ENCODE measurements at places on chromosomes 12 and 14.

DNA sequence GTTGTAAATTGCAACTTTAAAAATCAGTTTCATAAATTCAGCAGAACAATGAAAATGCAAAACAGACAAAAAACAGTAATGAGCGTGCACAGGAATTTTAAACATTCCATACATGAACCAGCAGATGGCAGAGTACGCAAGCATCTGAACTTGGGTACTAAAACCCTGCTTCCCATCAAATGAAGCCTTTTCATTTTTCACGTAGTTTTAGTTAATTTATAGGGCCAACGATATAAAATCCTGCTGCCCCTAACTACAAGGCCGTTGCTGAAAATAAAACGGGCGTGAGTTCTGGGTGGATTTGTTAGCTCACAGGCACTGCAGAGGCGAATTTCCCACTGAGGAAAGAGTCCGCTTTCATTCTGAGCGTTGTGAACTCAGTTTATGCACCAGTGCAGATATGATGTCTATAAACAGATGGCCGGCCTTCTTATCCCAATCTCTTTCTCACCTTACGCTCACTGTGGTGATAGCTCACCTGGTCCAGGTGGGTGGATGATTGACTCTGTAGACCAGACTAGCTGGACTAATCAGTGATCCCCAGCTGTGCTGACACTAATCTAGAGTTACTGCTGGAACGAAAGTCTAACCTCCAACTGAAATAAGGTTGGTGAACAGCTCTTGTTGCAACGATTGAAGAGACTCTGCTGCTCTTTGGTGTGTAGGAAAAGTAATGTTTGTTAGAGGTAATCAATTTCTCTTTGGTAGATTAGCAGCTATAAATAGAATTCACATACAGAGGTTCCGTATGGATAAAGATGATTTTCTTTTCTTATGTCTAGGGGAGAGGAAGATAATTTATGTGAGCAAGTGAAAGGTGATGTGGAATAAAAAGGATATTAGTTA lies 89.2 kb downstream of the PDZRN4 start:
- peak; percentile 64 for DNase-seq

- no peak for DNase-seq
Observed at GRCh38 chr14:68109132-68109900, 289.7 kb downstream of the RAD51B start.

DNA sequence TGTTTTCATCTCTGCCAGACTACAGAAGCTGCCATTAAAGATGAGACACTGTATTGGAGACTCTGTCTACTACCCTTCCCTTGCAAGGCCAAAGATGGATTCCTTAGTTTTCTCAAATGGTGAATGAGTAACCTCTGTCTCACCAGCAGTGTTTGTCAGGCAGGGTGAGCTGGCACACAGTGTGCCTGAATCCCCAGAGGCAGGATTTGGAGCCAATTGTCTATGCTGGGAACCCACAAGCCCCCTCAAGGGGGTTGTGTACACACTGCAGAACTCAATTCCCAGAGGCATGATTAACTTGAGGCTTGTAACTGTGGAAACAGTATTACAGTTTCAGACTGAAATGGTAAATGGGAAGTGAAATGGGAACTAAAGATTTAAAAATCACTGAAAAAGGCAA lies 136.8 kb upstream of the PTPRB start:
- peak; percentile 33 for DNase-seq

GRCh38 chr12:111197376-111197944 lies 171.4 kb downstream of the PHETA1 start:
- DNase-seq, result no peak

DNA sequence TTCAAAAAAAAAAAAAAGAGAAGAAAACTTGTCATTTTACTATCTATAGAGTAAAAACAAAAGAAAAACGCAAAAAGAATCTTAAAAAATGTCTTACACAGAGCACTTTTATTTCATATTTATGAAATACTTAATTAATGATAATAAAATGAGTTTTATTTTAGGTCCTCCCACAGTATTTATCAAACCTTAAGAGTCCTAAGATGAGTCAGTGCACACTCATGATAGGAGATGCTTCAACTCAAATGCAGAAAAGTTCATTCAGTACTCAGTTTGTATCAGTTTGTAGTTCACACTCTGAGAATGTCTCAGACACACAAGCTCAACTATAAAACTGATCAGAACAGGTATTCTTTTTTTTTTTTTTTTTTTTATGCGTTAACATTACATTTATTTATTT lies 41.7 kb downstream of the TRIM9 start:
- DNase-seq, result no peak

DNA sequence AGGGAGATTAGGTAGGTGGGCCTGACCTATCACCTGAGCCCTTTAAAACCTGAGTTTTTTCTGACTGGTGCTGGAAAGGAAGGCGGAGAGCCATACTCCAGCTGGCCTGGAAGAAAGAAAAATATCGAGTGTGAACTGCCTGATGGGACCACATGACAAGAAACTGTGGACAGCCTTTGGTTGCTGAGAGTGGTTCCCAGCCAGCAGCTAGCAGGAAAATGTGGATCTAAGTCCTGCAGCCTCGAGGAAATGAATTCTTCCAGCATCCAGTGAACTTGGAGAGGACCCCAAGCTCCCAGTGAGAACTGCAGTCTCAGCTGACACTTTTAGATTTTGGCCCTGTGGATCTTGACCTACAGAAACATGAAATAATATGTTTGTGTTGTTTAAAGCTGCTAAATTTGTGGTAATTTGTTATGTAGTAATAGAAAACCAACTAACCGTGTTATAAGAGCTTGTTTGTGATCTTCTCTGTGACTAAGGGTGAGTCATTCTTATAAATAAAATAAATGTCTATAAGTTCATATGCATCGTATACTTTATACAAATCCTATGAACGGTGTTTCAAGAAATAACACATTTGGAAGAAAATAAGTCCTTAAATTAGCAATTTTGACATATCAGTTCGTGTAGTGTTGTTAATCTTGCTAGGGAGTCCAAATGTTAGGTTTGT lies 359.6 kb downstream of the BMP4 start:
- no peak for DNase-seq

GRCh38 chr12:93199831-93200236 lies 177.9 kb upstream of the NUDT4 start:
- DNase-seq, result no peak

- DNase-seq, result no peak
Observed at GRCh38 chr12:45663455-45663854, 66.1 kb upstream of the ARID2 start.

GRCh38 chr14:21923820-21924219 lies 250.2 kb upstream of the OR4E1 start:
- DNase-seq, result no peak

- no peak for DNase-seq
Observed at GRCh38 chr14:103548463-103549351, 13.8 kb downstream of the BAG5 start.

DNA sequence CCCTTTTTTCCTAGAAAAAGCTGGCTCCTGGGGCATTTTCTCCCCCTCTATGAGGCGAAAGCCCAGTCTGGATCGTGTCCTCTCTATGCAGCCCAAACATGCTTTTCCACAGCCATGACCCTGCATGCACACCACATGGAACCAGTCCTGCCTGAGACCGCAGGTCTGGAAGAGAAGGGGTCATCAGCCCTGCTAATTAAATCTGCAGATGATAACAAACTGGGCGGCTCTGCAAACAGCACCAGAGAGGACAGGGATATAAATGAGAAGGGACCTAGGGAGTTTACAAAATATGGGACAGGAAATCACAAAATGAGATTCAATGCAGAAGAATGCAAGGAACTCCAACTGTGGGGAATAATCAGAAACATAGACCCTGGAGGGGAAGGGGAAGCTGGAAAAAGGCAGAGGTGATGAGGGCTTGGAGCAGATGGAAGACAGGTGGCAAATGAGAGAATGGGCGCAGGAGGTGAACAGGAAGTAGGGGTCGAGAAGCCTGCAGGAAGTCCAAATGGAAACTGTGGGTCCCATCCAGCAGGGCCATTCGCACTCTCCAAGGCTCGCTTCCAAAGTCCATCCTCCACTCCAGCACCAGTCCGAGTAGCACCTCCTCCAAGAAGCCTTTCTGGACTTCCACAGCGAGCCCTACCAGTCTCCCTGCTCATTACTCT lies 76.3 kb downstream of the ANO2 start:
- DNase-seq, result no peak

DNA sequence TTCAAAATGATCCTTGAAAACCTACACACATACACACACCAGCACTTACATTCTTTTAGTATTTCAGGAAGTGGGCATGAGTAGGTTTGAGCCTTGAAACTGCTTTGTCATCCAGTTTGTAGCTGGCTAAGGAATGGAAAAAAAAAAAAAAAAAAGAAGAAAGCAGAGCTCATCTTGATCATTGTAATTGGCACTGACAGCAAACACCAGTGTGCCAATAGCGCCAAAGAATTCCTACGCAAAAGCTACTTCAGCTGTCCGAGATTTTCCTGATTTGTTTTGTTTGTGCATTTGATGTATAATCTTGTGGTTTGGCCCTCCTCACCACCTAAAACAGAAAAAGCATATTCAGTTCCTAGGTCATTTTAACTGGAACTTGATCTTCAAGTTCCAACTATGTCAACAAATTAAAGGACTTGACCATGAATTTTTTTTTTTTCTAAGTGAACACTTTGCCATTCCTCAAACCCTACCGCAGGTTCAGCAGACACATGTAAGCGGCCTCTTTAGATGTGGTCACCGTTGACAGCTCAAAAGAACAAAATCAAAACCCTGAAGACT lies 57.3 kb downstream of the FLRT2 start:
- DNase-seq, result no peak

DNA sequence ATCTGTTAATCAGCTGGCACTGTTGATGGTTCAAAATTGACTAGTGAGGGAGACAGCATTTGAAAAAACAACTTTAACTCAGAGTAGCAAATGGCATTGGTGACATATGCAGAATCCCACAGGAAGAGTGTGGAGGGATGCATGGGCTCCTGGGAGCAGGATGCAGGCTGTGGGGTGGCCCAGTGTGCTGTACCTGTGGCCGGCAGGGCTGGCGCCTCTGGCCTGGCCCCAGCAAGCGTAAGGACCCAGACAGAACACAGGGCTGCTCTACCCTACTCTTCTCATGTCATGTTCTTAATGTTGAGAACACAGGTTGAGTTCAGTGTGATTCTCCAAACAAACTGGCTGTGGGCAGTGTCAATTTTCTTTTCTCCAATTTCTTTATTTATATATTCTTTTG lies 33.4 kb downstream of the DDX51 start:
- no peak for DNase-seq

DNA sequence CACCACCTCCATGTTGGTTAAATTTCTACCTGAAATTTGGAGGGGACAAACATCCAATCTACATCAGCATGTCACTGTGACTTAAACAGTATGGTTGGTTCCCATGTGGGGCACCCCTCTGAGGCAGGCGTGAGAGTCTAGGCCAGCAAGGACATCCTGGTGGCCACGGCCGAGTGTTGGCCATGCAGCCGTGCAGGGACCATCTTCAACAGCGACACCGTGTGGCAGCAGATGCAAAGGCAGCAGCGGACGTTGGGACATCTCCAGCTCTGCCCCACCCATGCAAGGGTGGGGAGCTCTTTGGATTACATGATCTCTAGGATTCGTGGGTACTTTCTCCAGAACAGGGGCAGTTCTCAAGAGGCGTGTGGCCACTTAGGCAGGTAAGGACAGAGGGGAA lies 49.8 kb downstream of the NOC4L start:
- no peak for DNase-seq

DNA sequence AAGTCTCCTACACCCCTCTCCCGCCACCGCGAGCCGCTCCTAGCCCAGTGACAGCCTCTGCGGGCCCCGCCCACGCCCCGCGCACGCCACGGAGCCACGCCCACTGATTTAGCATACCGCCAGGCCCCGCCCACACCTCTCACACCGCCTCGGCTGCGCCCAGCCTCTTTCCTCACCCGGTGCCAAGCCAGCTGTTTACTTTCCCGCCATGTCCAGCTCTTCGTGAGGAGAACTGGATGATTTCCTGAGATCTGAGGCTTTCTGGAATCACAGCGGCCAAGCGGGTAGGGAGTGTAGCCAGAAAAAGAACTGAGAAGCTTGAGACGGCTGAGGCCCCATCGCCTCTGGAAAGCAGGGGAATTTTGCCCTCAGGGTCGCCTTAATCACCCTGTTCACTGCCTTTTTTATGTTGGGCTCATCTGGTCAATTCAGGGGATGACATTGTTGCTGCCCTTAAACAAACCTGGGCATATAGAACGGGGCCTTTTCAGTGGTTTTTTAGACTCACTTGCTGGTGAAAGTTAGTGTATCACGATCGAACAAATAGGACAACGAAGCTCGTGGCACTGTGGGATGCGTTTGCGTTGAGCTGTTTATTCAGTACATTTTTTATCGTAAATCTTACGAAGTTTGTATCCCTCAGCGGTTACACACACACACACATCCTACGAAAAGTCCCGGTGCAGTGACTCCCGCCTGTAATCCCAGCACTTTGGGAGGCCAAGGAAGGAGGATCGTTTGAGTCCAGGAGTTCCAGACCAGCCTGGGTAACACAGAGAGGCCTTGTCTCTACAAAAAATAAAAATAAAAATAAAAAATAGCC lies at the start of gene RNF212B:
TSS of gene RNF212B (plus strand) at position 165 of the 823 bp plus-strand sequence. CDS start 2,410 bp downstream, outside the sequence.
- DNase-seq, result peak; percentile 52

DNA sequence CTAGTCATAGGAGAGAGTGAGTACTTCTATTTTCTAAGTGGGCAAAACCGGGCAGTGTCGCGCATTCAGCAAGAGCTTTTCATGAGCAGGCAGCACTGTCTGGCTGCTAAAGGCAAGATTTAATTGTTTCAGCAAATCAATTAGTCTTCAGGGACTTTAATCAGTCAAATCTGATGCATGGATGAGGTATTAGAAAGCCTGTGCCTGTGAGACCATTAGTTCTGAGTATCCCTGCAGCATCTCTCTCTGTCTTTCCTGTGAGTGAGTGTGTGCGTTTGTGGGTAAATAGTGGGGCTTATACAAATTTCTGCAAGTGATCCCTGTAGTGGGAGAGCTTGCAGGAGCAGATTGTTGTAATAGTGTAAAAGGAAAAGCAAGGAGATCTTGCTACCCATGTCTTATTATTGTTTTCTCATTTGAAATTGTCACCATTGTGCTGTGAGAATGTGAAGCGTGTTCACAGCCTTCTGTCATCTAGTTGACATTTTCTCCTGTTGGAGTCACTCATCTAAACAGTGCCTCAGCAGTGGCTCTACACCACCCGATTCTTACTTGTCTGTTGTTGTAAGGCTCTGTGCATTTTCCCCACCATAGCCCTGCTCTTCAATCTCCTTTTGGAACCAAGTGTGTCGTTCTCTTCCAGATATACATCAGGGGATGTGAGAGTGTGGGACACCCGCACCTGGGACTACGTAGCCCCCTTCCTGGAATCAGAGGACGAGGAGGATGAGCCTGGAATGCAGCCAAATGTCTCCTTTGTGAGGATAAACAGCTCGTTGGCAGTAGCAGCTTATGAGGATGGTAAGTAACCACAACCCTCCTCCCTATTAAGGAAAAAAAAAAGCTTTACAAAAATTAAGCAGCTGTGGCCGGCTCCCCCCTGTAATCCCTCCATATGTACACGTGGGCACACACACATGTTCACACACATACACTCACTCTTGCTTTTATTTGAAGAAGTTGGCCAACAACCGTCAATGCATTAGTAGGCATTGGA lies 53.6 kb downstream of the FBXW8 start:
- DNase-seq, result peak; percentile 10

DNA sequence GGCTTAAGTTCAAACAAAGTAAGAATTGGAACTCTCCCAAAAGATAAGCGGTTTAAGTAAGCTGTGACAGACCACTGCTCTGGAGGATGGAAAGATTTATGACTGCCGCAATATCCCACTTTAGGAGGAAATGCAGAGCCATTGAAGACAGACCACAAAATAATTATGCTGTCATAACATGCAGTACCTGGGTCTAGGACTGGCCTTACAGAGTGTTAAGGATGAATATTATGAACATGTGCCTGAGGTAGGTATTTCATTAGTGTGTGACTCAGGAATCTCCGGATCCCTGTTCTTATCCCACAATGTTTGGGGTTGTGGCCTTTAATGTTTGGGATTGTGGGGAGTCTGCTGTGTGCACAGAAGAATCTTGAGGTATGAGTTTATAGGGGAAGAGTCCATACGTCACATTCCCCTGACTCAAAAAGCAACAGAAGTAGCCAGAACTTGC lies 114.9 kb downstream of the SAMD4A start:
- no peak for DNase-seq

Measured in NCI-H2081 (cell line).